ENCODE measurements at places on chromosomes 6 and 20.

DNA sequence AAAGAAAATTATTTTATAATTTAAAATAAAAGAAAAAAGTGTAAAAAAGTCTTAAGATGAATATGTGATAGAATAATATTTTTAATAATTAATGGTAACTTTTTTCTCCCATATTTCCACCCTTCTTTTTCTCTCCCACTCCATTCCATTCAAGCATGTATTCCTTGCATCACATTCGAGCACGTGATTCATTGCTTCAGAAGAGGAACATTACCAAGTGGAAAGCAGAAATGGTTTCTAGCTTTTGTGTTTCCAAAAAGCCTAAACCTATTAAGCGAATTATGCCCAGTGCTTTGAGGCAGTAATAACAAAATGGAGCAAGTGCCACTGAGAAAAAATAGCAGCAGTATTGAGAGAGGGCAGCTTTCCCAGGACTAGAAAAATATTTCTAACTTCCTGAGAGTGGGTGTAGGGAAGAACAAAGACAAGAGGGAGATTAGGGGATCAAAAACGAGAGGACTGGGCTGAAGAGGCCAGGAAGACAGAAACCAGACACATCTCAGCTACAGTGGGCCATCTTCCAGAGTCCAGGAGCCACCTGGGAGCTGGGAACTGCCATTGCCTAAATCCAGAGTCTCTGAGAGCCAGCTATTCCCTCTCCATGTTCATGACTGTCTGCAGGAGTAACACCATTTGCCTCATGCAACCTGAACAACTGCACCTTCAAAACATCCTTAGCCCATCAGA is 15.0 kb upstream of the AKIRIN2 start:
- no peak for DNase-seq

DNA sequence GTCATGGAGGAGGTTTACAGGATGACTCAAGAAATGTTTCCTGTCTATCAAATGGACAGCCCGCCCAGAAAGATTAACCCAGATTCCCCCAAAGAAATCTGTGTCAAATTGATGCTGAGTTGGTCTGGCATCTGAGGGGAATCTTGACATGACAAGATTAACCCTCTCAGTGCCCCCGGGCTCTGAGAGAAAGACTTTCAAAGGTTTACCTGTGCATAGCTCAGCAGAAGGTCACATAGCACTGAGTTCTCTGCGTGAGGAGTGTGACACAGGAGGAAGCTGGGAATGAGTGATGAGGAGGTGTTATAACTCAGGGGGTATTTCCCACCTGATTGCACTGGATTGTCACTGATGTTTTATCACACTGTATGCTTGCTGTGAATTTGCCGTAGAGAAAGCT is 601.2 kb downstream of the DHX35 start:
- DNase-seq: no peak

DNA sequence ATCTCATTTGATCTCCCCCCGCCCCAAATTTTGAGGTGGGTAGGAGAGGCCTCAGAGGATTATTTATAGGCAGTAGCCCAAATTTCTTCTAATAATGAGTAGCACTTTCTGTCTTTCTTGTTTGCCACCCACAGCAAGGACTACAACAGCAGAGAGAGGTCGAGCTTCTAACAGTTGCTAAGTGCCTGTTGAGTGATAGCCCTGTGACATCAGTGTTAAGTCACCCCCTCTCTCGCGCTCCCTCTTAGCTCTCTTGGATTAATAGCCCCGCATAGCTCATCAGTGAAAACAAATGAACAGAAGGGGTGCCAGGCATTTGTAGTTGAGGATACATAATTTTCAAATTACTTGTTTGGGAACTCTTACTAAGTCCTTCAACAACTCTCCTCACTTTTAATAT is 3.5 kb downstream of the ANKRD60 start:
- no peak for DNase-seq

- no peak for DNase-seq
These were observed 3.2 kb upstream of the IRF4 start for GRCh38 chr6:388202-388903.

DNA sequence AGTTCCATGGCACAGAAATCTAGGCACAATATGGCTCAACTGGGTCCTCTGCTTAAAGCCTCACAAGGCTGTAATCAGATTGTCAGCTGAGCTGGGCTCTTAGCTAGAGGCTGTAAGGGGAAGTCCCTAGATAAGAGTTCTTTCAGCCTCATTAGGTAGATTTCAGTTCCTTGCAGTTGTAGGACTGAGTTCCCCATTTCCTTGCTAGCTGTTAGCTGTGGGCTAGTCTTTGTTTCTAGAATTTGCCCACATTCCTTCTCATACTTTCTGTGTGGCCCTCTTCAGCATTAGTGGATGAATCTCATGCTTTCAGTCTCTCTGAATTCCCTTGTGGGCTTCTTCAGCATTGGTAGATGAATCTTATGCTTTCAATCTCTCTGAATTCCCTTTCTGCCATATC is 71.0 kb upstream of the MRAP2 start:
- no peak for DNase-seq

GRCh38 chr6:67952121-67952520 is 683.0 kb upstream of the ADGRB3 start:
- DNase-seq: no peak
